Psoas muscle (tissue), 8 donors: ENCODE measurements at places on chromosomes 12 and 14. TPM values are rescaled to one million over a fixed set of nuclear protein-coding genes. Genes with fewer than 3 reads are reported as not detected.

GRCh38 chr12:59803735-59804134 lies 207.9 kb downstream of the SLC16A7 start:
- H3K4me3 ChIP-seq, result no peak overlapping the region
- no peaks in the 10 kb centered on the region for H3K4me1 ChIP-seq
- H3K27me3 ChIP-seq, result no peaks in the 10 kb centered on the region
- no peaks in the 10 kb centered on the region for H3K36me3 ChIP-seq

GRCh38 chr12:66187036-66187435 lies 2.0 kb upstream of the IRAK3 start:
- no peaks in the 10 kb centered on the region for H3K4me1 ChIP-seq
- no peak for DNase-seq
- H3K27me3 ChIP-seq, result peaks cover 9% of the 10 kb centered on the region
- H3K4me3 ChIP-seq, result no peak overlapping the region

DNA sequence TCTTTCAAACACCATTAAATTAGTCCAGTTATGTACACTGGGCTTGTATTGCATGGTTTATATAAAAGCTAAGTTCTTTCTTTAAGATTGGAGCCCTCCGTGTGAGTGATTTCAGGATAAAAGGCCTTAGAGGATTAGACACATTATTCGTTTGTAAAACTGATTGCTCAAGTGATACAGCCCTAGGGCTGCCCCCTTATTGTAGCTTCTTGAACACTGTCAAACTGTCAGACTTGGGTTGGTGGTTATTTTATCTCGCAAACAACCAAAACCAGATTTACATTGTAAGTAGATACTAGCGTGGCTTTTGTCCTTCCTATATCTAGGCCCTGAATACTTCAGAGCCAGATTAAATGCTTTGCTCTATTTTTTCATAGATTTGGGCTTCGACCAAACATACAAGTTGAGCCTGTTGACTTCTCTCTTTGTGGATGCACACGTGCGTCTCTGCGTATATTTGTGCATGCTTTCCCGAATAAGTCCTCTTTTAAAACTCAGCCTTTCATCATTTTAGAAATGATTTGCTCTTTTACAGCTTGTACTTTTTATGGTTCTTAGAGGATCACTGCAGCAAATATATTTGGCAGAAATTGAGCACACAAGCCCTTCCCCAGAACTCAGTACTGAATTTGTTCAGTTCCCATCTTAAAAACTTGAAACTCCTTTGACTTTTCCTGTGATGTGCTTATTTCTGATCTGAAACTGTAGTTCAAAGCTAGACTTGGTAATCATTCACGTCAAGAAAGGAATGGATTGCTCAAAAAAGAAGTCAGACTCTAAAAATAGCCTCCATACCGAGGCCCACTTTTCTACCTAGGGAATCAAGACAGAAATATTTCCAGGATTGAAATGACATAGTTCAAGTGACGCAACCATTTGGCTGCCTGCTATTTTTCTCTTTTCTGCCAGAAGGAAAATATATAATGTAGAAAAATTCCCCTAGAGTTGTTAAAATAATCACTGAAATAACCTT lies 129.5 kb downstream of the ETV6 start:
- H3K4me1 ChIP-seq, result peaks cover 38% of the 10 kb centered on the region
- no peak for DNase-seq
- H3K36me3 ChIP-seq, result no peaks in the 10 kb centered on the region
- H3K27ac ChIP-seq, result peak overlapping the region; percentile 47
- no peak overlapping the region for H3K4me3 ChIP-seq
- no peaks in the 10 kb centered on the region for H3K27me3 ChIP-seq

- H3K27ac ChIP-seq, result no peak overlapping the region
- no peaks in the 10 kb centered on the region for H3K4me1 ChIP-seq
- no peak for DNase-seq
- no peaks in the 10 kb centered on the region for H3K36me3 ChIP-seq
These were observed 54.1 kb downstream of the CMKLR1 start for GRCh38 chr12:108285016-108285415.

Gene CCDC196
- polyA plus RNA-seq, result not detected

Gene CLEC14A
- 16.0 TPM for polyA plus RNA-seq

DNA sequence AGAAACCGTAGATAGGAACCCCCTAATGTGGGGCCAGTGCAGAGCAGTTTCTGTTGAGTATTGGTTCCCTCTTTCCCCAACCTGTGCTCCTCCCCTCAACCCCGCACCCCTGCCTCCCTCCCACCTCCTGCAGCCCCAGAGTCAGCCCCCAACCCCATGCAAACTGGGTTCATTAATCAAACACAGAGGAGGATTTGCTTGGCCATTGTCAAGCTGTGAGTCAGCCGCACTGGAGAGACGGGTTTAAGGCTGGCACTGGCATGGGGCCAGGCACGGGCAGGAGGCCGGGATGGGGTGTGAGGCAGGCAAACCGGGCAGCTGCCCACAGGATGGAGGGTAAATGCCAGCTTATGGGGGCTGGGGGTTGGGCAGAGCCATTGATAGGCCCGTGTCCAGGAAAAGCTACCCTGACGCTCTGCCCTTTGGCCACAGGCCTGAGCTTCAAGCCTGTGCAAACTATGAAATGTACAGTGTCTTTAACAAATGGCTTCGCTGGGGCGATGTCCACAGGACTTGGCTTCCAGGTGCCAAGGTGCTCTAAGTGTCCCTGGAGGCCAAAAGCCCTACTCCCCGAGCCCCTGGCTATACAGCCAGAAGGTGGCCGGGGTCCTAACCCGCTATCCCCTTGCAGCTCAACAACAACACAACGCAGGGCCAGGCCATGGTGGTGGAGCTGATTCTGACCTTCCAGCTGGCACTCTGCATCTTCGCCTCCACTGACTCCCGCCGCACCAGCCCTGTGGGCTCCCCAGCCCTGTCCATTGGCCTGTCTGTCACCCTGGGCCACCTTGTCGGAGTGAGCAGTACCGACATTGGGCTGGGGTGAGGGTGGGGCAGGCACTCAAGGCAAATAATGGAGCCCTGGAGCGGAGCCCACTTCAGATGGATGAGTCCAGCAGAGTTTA lies 1.4 kb downstream of the AQP5 start:
- no peak overlapping the region for H3K27ac ChIP-seq
- peaks cover 4% of the 10 kb centered on the region for H3K4me1 ChIP-seq
- peaks cover 63% of the 10 kb centered on the region for H3K27me3 ChIP-seq
- no peak overlapping the region for H3K4me3 ChIP-seq

GRCh38 chr14:102778338-102779083 lies 1.3 kb downstream of the TRAF3 start:
- DNase-seq, result no peak
- peaks cover 12% of the 10 kb centered on the region for H3K4me1 ChIP-seq
- H3K27me3 ChIP-seq, result no peaks in the 10 kb centered on the region
- H3K27ac ChIP-seq, result peak overlapping the region; percentile 79
- peak overlapping the region; percentile 84 for H3K4me3 ChIP-seq
